Ascending aorta (tissue), 2 donors: ENCODE measurements at places on chromosomes 1 and 21.

- H3K27me3 ChIP-seq = no peaks in the 10 kb centered on the region
- H3K27ac ChIP-seq = peak overlapping the region; percentile 95
- peak overlapping the region; percentile 53 for H3K4me3 ChIP-seq
- DNase-seq = no peak
Measured at GRCh38 chr1:2547210-2548067, 8.7 kb upstream of the TNFRSF14 start.

DNA sequence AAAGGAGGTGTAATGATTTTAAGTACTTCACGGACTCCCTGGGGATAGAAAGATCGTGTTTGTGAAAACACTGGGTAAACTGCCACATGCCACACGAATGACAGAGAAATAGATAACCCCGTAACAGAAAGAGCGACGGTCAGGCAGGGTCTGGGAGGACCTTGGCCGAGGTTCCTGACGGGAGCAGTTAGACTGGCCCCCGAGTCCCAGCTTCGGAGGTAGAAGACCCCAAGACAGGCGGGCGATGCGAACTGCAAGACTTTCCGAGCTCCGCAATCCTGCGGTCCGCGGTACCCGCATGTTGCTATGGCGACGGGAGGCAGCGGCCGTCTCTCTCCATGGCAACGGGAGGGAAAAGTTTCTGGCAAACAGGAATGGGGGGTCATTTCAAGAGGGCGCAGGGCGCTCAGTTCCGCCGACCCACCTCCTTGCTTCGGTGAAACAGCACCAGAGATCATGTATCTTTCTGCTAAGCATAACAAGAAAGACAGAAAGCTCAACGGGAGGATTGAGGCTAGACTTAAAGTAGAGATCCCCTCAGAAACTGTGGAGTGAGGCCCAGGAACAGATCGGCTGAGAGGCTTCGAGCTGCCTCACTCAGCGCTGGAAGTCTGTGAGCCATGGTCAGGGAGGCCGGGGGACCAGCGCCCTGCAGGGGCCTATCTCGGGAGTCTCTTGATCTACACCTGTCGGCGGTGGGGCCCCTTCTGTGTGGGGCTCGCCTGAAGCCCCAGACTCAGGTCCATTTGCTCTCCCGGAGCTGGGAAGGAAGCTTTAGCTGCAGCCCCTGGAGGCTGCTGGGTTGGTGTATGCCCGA is 685 bp upstream of the SYT6 start:
- H3K36me3 ChIP-seq = no peaks in the 10 kb centered on the region
- no peak overlapping the region for H3K27ac ChIP-seq
- DNase-seq = no peak
- peak overlapping the region; percentile 41 for H3K4me3 ChIP-seq
- H3K27me3 ChIP-seq = peaks cover 30% of the 10 kb centered on the region

- no peaks in the 10 kb centered on the region for H3K27me3 ChIP-seq
- no peak overlapping the region for H3K27ac ChIP-seq
- no peak for DNase-seq
- H3K4me1 ChIP-seq = no peaks in the 10 kb centered on the region
Measured at GRCh38 chr1:180969434-180969833, 53.2 kb downstream of the STX6 start.

DNA sequence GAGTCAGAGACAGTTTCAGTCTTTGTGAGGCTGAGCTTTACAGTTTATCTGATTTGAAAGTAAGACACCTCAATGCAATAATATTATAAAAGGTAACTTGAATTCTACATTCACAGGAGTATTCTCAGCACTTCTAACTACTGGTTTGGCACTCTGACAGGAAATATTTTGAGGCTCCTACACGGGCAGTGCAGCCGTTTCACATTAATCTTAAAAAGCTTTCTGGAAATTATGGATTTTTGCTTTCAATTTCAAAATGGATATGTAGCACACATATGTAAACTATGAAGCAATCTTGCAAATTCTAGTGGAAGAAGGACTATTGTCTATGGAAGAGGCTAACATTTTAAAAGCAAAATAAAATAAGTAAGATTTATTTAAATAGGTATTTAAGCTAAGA is 262.9 kb upstream of the SNX7 start:
- no peak overlapping the region for H3K4me3 ChIP-seq
- no peaks in the 10 kb centered on the region for H3K4me1 ChIP-seq
- no peak overlapping the region for H3K27ac ChIP-seq
- no peaks in the 10 kb centered on the region for H3K36me3 ChIP-seq
- H3K27me3 ChIP-seq = no peaks in the 10 kb centered on the region

GRCh38 chr1:206682111-206682510 is 2.6 kb upstream of the MAPKAPK2 start:
- no peak overlapping the region for H3K4me3 ChIP-seq
- peaks cover 7% of the 10 kb centered on the region for H3K4me1 ChIP-seq

- no peak overlapping the region for H3K4me3 ChIP-seq
- H3K36me3 ChIP-seq = peaks cover 18% of the 10 kb centered on the region
- H3K4me1 ChIP-seq = peaks cover 15% of the 10 kb centered on the region
- DNase-seq = peak; percentile 82
Measured at GRCh38 chr1:119626841-119627240, 21.2 kb downstream of the ZNF697 start.

GRCh38 chr1:15515022-15515663 is 8.9 kb downstream of the CASP9 start:
- no peak overlapping the region for H3K4me3 ChIP-seq
- H3K4me1 ChIP-seq = no peaks in the 10 kb centered on the region
- peaks cover 18% of the 10 kb centered on the region for H3K36me3 ChIP-seq
- no peak overlapping the region for H3K27ac ChIP-seq

- no peak overlapping the region for H3K4me3 ChIP-seq
- no peaks in the 10 kb centered on the region for H3K27me3 ChIP-seq
- peaks cover 3% of the 10 kb centered on the region for H3K4me1 ChIP-seq
- no peak overlapping the region for H3K27ac ChIP-seq
- DNase-seq = no peak
Measured at GRCh38 chr1:70892930-70893329, 154.7 kb downstream of the PTGER3 start.

- no peaks in the 10 kb centered on the region for H3K27me3 ChIP-seq
- H3K36me3 ChIP-seq = no peaks in the 10 kb centered on the region
- no peaks in the 10 kb centered on the region for H3K4me1 ChIP-seq
Measured at GRCh38 chr1:221429264-221429663, 312.6 kb downstream of the DUSP10 start.

DNA sequence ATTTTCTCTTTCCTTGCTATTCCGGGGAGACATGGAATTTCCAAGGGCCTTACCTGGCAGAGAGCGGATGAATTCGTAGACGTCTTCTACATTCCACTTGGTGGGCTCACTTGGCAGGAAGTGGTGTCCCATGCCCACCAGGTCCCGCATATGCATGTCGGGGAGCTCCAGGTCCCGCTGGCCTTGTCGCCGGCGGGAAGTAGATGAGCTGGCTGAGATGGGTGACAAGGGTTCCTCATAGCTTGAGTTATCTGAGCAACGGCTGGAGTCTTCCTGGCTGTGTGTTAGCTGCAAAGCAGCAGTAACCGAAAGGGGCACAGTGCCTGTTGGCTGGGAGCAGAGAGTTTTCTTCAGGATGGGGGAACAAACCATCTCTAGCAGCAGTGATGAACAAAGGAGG is 7.9 kb upstream of the A3GALT2 start:
- H3K27ac ChIP-seq = peak overlapping the region; percentile 25
- H3K27me3 ChIP-seq = no peaks in the 10 kb centered on the region
- no peak for DNase-seq
- peaks cover 39% of the 10 kb centered on the region for H3K4me1 ChIP-seq
- peaks cover 93% of the 10 kb centered on the region for H3K36me3 ChIP-seq

DNA sequence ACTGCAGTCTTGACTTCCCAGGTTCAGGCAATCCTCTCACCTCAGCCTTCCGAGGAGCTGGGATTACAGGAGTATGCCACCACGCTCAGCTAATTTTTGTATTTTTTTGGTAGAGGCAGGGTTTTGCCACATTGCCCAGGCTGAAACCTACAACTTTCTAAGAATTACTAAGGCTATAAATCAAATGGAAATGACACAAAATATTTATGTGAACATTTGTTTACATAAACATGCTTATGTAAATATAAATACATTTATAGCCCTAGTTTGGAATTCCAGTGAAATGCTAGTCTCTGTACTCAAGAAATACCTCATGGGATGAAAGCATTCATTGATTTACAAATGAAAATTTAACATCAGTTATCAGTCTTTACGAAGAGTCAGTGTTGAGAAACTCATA is 47.8 kb downstream of the NVL start:
- no peak overlapping the region for H3K27ac ChIP-seq
- no peak for DNase-seq
- H3K36me3 ChIP-seq = peaks cover 73% of the 10 kb centered on the region
- no peaks in the 10 kb centered on the region for H3K4me1 ChIP-seq
- no peak overlapping the region for H3K4me3 ChIP-seq
